ENCODE measurements at places on chromosomes 1 and 21.
A peak's percentile ranks its signal among the peaks of the same experiment; 100 is the strongest.

GRCh38 chr1:178238722-178239510 lies 145.0 kb downstream of the RASAL2 start:
- no peak for DNase-seq

DNA sequence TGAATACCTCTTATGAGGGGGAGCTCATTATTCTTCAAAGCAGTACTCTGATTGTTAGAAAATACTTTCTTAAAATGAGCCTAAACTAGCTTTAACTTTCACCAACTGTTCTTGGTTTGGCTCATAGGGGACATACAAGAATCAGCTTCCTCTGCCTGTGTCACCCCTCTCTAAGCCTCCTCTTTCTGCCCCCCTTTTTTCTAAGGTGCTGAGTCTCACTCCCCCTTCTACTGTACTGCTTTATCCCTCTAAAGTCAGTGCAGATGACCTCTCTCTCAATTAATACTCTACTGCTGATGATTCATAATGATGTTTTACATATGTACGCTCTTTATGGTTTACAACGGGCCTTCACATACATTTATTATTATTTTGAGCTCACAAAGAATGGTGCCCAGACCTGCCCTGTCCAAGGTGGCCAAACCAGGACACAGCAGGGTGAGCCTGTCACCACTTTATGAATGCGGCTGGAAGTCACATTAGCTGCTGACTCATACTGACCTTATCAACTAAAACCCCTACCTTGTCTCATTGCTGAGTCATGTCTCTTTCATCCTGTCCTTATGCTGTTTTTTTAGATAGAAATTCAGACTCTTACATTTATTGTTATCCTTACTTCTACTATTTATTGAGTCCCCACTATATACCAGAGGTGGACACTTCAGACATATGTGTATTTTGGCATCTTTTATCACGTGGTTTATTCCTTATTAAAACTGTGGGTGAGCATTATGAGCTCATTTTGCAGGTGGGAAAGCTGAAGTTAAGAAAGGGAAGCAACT lies 126.9 kb downstream of the RNF220 start:
- DNase-seq, result no peak

DNA sequence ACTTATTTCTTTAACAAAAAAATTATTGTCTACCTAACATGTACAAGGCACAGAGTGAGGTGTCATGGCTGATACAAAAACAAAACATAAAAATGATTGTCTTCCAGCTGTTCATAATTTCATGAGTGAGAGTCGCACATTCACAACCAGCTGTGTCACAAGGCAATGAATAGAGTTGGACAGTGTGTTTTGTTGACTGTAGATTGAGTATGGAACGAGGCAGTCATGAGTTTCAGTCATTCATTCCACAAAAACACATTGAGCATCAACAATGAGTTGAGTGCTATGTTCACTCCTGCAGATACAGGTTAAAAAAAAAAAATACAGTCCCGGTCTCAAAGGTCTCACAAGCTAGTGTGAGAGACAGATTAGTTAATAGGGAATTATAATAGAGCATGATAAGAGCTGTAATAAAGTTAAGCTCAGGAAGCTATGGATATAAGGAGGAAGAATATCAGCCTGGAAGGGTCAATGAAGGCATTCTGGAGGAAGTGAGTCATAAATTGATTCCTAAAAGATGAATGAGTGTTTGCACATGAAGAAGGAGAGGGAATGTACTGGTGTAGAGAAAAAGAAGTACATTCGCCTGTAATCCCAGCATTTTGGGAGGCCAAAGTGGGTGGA lies 47.8 kb upstream of the ARHGAP29 start:
- DNase-seq, result no peak

- DNase-seq, result peak; percentile 42
Measured at GRCh38 chr1:111516005-111516535, 12.6 kb upstream of the ADORA3 start.

DNA sequence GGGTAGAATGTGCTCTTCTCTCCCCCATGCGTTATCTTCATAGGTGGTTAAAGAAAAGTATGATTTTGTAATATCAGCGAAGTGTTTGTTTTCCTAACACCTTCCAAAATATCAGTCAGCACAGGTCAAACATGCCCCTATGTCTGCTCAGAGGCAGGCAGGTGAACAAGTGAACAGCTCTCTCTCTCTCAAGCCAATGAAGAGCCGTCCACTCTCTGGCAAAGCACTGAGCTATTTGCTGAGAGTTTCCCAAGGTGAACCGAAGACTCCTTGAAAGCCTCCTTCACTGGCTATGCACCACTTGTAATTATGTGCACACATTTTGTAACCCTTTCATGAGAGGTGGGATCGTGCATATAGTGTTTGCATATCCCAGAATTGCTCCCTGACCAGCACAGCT lies 47.7 kb downstream of the ST6GALNAC3 start:
- no peak for DNase-seq

GRCh38 chr1:200971428-200971903 lies 52.0 kb downstream of the KIF21B start:
- no peak for DNase-seq

- no peak for DNase-seq
Measured at GRCh38 chr1:68745451-68745850, 248.6 kb upstream of the DEPDC1 start.

DNA sequence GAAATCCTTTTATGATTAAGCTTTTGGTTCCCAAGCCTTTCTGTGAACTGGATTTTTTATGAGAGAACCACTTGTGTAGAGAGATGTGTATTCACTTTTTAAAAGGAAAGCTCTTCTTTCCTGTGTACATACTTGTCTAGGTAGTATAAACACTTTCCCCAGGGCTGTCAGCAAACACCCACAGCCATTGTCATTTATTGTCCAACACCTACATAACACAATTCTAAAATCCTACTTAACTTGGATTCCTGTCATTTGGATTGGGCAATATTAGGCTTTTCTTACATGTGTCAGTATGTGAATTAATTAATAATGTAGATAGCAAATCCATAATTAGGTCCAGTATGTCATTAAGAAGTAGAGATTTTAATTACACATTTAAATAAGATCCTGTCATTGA lies 12.3 kb downstream of the DDX20 start:
- no peak for DNase-seq

DNA sequence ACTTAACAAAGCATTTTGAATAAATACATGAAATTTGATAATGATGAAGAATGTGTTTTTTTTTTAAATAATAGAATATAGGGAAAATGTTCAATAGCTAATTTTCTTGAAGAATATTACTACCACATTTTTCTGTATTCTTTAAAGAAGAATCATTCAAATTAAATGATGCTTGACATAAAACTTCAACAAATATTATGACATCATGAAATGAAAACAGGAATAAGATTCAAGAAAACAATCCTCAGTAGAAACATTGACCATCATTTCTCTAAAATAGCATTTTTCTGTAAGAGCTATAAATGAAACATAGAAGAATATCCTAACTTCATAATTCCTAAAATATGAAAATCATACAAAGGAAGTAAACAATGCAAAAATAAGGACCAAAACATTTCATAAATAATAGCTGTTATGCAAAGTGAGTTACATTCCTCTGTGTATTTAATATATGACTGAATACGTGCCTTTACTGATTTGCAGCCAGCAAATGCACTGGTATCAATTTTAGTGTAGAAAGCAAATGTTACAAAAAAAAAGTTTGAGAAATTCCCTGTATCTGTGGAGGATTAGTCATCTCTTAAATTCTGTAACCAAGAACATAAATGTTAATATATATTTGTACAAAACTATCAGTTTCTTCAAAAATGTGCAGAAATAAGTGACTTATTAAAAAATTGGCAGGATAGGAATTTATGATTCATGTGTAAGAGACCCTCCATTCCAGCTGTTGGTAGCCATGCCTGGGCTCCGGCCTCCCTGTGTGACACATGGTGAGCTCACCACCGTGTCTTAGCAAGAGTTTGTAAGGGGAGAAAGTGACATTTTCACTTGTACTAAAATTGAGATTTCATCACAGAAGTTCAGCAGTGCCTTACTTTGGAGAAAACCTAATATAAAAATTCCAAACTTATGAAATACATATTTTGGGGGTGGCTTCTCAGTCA lies 15.0 kb upstream of the PTPN14 start:
- DNase-seq, result no peak

DNA sequence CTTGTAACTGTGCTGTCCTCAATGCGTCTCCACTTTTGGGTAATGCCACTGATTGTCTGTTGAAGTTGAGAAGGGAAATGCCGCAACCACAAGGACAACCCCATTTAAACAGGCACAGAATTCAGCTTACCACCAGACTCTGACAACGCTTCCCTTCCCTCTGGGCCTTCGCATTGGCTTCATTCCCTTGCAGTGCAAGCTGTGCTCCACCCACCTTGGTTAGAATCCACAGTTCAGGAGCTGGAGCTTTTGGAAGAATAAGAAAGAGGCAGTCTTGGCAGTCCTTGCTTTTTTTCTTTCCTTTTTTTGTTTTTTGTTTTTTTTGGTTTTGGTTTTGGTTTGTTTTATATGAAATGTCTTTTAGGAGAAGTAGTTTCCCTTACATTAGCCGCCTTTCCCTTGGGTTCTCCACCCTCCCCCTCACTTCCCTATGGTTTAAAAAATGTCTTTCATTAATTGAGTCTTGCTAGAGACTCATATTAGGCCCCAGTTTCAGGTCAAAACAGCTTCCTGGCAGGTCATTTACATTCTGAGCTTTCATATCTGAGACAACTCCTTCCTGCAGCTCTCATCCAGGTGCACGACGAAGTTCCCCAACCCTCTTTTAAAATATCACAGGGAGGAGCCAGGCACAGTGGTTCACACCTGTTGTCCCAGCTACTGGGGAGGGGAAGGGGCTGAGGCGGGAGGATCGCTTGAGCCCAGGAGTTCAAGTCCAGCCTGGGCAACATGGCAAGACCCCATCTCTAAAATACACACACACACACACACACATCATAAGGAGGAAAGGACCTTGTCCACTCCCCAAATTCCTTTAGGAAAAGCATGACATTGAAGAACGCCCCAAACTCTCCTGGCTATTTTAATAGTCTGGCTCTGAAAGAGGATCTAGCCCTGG lies 20.7 kb upstream of the LAX1 start:
- DNase-seq, result no peak

DNA sequence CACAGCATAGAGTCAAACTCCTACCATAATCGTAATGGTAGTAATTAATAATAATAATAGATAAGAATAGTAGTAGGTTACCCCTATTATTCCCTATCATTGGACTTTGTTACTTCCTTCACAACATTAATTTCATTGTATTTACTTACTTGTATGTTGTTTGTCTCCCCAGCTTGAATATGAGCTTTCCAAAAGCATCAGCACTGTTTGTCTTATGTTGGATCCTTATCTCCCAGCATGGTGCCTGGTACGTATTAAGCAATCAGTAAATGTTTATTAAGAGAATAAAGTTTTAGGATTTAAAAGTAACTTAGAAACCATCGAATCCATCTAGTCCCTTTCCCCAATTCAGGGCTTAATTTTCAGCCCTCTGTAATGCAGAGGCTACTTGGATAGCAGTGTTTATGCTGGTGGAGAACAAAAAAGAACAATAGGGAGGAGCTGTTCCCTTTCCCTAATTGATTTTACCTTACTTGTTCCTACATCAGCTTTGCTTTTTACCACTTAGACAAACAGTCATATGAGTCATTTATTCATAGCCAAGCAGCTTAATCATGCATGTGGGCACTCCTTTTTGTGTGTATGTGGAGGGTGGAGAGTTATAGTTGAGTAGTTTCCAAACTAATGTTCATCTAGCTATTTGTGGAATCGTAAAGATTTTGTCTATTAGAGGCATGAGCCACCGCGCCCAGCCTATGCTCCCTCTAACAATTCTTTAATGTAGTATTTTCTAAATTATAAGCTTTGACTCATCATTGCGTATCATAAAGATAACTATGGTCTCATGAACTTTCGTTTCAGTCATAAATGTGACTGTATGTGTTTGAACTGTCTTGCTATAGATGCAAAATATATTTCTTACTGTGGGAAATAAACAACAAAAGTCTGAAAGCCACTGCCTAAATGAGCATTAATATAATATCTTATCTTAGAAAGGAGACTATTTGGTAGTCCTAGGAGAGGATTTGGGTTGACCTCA lies 20.9 kb upstream of the DR1 start:
- no peak for DNase-seq

GRCh38 chr1:243950166-243950565 lies 100.1 kb upstream of the AKT3 start:
- no peak for DNase-seq

DNA sequence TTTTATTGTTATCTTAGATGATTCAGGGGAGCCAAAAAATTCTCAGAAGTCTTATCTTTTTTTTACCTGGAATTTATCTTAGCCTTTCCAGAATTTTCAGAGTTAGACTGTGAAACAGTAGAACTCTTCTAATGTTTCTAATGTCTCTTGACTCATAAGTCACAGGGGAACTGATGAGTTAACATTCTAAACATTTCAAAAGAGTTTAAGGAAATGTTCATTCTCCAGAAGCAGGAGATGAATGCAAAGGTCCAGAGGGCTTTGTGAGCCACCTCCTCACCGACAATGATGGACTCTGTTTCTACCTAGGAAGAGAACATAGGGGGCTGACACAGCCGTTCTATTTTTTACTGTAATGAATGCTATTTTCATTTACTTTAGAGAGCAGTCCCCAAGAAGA lies 157.5 kb downstream of the BRINP2 start:
- no peak for DNase-seq

DNA sequence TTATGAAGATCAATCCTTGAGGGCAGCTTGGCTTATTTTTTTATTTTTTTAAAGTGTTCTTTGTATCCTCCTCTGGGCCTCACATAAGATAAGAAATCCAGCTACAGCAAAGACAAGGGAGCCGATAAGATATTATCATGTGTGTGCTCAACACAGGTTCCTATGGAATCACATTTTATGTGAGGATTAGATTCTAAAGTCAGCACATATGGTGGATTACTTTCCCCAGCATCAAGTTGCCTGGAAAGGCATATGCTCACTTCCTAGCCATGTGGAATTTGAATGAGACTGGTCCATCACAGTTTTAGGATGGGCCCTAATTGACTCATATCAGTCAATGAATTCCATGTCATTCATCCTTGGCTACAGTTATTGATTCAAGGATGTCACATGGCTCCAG lies 456.9 kb upstream of the LRRC7 start:
- no peak for DNase-seq

DNA sequence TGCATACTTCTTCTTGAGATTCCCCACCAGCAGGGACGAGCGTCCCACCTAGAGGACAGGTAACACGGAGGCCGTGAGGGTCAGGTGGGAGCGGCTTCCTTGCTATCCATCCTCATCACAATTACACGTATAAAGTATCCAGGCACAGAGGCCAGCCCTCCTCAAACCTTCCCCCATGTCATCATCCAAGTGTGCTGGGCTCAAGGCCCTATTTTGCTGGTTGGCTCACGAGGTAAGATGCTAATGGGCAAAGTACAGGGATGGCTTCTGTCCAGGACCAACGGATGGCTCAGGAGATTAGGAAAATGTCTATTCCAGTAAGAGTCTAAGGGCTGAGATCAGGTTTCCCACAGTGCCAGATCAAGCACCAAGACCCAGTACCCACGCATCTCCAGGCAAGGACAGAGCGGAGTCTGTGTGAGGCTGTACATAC lies 11.5 kb upstream of the A3GALT2 start:
- no peak for DNase-seq

DNA sequence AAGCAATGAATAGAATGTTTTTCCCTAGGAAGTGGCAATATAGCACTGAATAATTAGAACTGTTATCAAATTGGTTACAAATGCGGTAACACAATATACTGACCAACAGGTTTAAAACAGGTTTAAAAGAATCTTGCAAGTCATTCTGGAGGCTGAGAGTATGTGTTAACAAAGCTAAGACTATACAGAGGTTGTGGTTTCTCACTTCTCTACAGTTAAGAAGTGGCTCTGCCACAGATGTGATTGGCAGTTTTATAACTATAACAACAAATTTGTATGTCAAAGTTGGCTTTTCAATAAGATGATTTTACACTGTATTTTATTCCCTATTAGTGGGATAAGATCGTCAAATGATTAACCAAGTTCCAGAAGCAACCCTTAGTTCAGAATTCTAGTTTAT lies 7.1 kb downstream of the ANGEL2 start:
- DNase-seq, result no peak
